NCI-H524 treated with DMSO at 0.1 percent for 48 hours (cell line): ENCODE measurements at places on chromosomes 6 and 20.

- DNase-seq, result no peak
These were observed 363.5 kb downstream of the ESR1 start for GRCh38 chr6:152170702-152171667.

GRCh38 chr20:14989535-14990290 is 652.3 kb upstream of the FLRT3 start:
- no peak for DNase-seq

DNA sequence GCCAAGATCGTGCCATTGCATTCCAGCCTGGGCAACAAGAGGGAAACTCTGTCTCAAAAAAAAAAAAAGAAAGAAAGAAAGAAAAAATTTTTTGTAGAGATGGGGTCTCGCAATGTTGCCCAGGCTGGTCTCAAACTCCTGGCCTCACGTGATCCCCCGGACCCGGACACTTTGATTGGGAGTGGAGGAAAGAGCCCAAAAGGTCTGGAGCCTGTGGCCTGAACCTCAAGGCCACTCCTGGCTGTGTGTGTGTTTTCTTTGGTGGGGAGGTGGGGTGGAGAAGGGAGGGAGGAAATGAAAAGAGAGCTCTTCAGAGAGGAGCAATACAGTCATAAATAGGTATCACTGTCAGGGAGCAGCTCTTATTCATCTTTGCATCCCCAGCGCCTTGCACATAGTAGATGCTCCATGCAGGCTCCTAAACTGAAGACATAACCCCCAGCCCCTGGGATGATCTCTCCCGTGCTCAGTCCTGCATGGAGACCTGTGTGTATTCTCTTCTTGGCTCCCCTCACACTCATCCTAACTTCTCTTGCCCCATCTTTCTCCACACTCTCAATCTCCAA is 75.7 kb downstream of the FGD2 start:
- no peak for DNase-seq

DNA sequence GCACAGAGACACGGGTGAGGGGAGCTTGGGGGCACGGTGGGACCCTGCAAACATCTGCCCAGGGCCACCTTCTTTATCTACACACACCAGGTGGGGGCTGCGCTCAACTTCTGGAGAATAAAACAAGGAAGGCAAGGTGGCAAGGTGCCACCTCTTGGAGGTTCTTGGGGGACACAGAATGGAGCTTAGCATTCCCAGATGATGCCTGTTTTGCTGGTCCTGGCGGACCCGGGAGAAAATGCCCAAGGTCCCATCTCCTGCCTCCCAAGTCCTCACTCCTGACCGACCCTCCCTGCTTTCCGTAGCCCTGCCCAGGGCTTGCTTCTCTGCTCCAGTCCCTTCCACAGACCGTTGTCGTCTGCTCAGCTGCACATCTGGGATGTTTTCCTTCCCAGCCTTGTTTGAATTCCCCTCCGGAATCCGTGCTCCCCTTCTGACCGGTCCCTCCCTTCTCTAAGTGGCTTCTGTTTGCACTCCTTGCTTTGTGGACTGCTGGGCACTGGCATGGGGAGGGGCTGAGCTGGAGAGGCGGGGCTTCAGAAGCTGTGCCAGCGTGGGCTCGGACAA is 13.1 kb downstream of the ITPR3 start:
- DNase-seq, result no peak

GRCh38 chr6:56758120-56758519 is 115.4 kb upstream of the DST start:
- DNase-seq, result no peak
